Endothelial cell (in vitro differentiated cells): ENCODE measurements at places on chromosomes 11 and 22. TPM values are rescaled to one million over a fixed set of nuclear protein-coding genes. Genes with fewer than 3 reads are reported as not detected.

DNA sequence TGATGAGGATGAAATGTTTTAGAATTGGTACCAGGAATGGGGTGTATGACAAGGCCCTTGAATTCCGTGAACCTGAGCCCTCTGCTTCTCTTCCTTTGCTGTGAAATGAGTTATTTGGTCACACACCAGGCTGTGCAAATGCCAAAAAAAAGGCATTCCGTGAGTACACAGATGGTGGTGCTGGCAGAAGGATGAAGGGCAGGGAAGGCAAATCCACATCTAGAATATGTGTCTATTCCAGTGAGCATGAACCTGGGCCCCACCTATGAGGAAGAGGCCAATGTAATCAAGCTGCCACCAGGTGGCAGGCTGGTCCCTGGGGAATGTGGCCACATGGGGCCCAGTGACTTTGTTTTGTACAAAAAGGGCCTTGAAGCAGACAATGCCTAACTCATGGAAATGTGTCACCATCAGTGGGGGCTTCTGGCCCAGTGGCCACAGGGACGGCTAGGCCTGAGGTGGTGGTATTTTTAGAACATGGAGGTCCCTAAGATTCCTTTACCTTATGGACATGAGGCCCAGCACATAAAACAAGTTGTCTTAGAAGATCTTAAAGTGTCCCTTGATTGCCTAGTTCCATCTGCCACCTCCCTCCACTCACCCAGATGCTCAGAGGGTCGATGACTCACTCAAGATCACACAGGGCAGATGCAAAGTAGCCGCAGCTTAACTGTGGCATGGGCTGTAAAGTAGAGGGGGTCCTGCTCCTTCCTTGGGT, 3.9 kb upstream of the RNF215 start:
- DNase-seq = peak; percentile 51

GRCh38 chr11:65821107-65821506, 12.7 kb upstream of the SNX32 start:
- no peak for DNase-seq

GRCh38 chr11:88398372-88398771, 60.8 kb upstream of the CTSC start:
- DNase-seq = no peak

DNA sequence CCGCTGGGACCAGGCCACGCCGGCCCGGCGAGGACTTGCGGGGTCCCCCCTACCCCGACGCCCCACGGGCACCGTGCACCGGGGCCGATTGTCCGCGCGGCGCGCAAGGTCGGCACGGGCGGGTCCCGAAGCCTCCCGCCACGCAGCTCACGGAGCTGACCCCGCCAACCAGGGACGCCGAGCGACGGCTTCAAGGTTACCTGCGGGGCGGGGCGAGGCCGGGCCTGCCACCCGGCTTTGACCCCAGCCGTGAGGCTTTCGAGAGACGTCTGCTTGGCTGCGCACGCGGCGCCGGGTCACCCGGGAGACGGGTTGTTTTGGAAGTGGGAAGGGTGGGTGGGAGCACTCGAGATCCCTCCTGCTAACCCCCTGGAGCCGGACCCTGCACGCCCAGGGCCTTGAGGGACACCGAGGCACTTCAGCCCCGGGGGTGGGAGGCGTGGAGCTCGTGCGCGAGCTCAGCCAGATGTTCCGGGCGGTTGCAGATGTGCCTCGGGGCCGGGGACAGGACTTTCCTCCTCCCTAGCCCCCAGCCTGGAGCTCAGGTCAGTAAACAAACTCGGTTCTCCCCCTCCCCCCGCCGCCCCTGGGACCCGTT, 3.2 kb upstream of the WNT11 start:
- peak; percentile 27 for DNase-seq

CHRM1 gene
- not detected for total RNA-seq

C11orf16 gene
- not detected for total RNA-seq

TMEM191B gene
- total RNA-seq = 1.3 TPM

IL17REL gene
- 0.15 TPM for total RNA-seq
